Kidney (tissue), 22 donors: ENCODE measurements at places on chromosomes 6 and 20. TPM values are rescaled to one million over a fixed set of nuclear protein-coding genes. Genes with fewer than 3 reads are reported as not detected.

The PRDM13 gene
- not detected for polyA plus RNA-seq

The CYP39A1 gene
- polyA plus RNA-seq = 8.7 TPM

The PABPC1L gene
- polyA plus RNA-seq = 24.4 TPM

The NKX2-4 gene
- polyA plus RNA-seq = not detected

The ARMH2 gene
- not detected for polyA plus RNA-seq

The NOX3 gene
- not detected for polyA plus RNA-seq
